SIG-M5 (cell line): ENCODE measurements at places on chromosomes 6 and 20.

GRCh38 chr6:71309656-71310055 is 21.0 kb downstream of the OGFRL1 start:
- no peak for DNase-seq

- DNase-seq, result no peak
Observed at GRCh38 chr6:127186889-127187288, 68.4 kb downstream of the RSPO3 start.

DNA sequence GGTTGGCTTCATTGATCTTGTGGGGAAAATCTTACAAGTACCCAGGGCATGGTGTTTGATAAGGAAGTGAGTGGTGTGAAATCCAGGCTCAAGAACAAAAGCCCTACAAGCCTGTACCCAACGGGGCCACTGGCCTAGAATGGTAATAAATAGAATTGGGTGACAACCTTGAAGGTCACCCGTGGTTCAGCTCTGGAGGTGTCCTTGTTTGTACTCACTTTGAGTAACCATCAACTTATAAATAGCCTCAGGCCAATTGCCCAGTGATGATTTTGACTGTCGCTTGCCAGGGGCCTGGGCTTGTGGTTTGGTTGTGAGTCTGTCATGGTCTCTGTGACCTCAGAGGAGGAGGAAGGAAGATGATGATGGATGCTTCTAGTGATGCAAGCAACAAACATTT is 87.8 kb downstream of the PHACTR3 start:
- DNase-seq, result no peak

- DNase-seq, result no peak
Observed at GRCh38 chr6:100101644-100102043, 107.6 kb upstream of the MCHR2 start.

DNA sequence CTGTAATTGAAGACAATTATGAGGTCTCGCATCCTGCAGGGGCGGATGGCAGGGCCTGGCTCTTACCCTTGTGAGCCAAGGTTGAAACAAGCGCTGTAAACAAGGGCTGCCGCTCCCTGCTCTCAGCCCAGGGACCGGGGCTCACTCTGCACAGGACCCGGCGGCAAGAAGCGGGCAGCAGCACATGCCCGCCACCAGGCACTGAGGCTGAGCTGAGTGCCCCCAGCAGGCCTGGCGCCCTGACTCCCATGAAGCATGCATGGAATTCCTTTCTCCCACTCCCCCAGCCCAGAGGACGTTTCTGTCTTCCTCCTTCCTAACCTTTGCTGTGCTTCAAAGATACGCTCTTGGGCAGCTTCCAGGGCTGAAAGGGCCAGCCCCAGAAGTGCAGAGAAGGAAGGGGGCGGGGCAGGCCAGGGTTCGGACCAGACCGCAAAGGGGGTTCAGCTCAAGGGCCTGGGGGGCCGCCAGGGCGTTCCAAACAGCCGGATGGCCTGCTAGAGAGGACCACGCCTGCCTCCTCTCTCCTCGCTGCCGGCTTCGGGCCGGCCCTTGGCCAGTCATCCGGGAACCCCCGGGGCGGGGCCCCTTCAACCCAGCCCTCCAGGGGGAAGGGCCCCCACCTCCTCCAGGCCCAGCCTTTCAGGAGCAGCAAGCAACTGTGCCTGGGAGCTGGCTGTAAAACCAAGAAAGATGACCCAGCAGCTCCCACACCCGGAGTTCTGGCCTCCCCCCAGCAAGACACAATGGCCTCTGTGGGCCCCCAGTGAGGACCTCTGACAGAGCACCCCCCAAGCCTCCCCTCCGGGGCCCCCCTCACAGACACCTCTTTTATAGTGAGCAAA is 109.9 kb downstream of the NOL4L start:
- DNase-seq, result no peak

DNA sequence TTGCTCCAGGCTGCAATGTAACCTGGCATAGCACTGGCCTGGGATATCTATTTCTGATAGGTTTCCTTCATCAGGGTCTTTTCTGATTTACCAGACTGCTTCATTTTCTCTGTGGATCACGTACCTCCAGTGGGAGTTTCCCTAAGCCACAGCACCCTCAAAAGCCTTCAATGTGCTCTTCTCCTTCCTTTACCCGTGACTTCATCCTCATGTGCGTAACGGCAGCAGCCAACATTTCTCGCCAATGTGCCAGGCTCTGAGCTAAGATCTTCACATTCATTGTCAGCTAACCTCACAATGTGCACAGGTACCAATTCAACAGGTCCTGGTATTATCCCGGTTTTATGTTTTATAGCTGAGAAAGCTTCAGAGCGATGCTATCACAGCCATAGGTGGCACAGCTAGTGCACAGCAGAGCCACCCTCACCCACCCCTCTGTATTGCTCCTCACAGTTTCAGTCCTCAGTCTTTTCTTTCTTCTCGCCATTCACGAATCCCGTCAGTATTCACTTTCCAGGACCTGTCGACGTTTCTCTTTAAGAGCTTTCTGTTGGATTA is 58.2 kb downstream of the TNFAIP3 start:
- DNase-seq, result no peak

DNA sequence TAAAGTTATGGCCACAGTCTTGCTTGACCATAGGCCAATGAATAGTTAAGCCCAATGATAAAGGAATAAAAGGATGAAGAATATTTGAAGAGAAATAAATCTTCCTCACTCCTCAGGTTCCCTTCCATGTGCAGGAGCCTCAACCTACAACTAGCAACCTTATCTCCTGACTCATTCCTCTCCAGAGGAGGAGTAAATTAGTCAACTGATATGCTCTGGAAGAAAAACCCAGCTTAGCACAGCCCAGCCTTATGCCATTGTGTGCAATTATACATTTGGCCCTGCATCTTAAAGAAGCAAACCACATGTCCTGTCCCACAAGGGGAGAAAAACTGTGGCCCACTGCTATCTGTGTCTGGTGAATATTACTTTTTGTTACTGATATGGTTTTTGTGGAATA is 82.1 kb downstream of the PHIP start:
- no peak for DNase-seq

GRCh38 chr20:12748359-12748994 is 260.3 kb upstream of the SPTLC3 start:
- no peak for DNase-seq

DNA sequence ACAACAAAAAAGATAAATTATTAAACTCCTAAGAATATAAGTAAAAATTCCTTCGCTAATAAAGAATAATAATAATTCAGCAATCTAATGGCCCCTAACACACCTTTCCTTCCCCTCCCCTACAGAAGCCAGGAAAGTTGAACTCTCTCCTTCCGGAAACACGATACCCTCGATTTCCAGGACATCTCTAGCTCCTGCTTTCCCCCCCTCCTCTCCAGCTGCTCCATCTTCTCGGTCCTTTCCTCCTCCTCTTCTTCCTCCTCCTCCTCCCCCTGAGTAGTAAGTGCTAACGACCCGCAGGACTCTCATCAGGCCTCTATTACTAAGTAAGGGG is 603 bp downstream of the TASP1 start:
- DNase-seq, result no peak

DNA sequence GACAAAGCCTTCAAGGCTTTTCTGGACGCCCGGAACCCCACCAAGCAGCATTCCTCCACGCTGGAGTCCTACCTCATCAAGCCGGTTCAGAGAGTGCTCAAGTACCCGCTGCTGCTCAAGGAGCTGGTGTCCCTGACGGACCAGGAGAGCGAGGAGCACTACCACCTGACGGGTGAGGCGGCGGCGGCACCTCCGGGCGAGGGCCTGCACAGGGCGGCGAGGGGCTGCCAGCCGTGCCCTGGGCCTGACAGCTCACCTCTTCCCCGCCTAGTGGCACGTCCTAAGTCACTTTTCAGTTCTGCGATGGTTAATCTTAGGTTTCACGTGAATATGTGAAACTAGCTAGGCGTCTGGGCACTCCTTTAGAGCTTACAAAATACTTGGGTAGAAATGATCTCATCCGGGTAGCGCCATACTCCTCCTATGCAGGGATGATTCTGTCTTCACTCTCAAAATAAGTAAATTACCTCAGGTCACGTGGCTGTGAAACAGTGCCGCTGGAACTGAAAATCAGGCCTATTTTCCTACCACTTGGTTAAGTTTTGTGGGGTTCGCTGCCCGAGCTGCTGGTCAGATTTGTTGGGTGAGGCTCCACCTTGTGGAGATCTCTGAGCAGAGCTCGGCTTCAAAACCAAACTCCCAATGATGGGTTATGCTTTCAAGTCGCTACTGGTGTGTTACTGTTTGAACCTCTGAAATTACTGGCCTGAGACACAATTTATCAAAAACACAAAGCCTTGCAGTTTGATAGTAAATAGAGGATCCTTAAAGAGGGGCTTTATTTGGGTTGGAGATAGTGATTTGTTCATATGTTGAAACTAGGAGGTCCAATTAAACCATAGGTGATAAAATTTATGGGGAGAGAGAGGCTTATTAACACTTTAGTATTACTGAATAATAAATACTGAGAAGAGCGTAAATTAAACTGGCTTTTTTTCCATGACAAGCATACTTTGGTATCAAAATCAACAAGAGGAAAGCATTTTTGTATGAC is 15.5 kb upstream of the CLDN20 start:
- DNase-seq, result no peak

DNA sequence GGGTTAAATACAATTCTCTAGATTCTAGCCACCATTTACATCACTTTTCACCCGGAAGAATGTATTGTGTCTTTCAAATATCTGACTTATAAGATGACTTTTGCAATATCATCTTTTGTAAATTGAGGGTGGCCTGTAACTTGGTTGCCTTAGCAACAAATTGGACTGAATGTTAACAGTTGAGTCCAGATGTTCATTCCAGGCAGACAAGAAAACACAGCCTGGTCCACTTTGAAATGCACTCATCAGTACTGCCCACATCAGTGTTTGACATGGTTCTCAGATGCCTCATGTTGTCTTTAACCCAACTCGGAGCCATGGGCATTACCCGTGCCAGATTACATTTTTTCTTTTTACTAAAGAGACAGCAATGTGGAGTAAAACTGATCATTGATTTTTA is 781.6 kb upstream of the CHD6 start:
- no peak for DNase-seq

GRCh38 chr6:122878796-122879195 is 89.7 kb downstream of the SMPDL3A start:
- no peak for DNase-seq

DNA sequence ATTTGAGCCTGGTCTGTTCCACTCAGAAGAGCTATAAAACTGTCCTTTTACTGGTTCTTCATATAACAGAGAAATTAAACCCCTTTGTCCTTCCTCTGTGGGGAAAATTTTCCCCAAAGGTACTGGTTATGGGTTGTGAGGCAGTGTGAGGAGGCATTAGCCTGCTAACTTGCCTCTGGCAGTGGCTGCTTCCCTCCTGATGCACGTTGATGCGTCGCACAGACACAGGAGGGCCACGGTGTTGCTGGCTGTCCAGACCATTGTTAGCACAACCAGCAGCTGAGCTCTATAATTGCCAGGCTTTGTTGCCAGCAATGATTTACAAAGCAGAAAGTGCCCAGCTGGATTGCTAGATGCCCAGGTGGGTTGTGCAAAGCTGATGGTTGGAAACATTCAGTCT is 10.1 kb downstream of the AAR2 start:
- no peak for DNase-seq

DNA sequence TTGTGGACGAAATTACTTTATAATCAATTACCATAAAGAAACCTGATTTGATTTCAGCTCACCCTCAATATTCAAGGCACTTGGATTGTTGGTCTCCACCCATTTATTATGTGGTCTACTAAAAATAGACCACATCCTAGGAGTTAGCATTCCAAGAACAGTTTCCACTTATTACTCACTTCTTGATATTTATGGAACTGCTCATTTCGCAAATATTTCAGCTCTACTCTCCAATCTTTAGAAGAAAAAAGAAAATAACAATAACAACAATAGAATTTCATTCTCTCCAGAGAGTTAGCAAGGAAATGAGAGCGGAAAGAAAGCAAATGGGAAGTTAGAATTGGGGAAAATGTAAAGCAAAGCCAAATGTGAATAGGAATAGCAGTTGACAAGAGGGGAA is 26.2 kb upstream of the HDAC2 start:
- no peak for DNase-seq

- DNase-seq, result no peak
Observed at GRCh38 chr6:54254886-54255285, 53.4 kb upstream of the TINAG start.

- DNase-seq, result no peak
Observed at GRCh38 chr20:53800883-53801604, 207.4 kb upstream of the ZNF217 start.

GRCh38 chr6:6351511-6352025 is 31.1 kb upstream of the F13A1 start:
- DNase-seq, result no peak

GRCh38 chr6:68976260-68976659 is 341.2 kb downstream of the ADGRB3 start:
- DNase-seq, result no peak

DNA sequence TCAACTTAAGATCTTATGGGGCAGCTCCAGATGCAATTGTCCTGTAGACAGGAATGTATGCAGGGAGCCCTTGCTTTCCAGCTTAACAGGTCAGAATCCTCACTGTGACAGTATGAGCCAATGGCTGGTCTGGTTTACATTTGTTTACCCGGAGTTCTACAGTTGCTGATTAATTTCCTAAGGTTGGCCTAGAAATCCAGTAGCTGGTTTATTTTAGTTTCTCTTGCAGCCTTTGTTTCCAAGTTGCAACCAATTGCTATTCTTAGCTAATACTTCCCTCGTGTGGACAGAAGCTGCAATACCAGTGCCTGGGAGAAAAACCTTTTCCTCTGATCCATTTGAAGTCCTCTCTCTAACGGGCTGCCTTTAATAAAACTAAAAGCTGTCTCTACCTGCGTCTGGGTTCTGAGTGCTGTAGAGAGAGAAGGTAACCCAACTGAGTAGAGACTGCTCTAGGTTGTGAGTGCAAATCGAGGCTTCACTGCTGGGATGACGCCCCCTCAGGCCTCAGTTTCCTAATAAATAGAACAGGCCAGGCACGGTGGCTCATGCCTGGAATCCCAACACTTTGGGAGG is 45.9 kb downstream of the ZNF217 start:
- DNase-seq, result no peak

GRCh38 chr6:99607416-99608036 is 893 bp downstream of the PRDM13 start:
- DNase-seq, result no peak

DNA sequence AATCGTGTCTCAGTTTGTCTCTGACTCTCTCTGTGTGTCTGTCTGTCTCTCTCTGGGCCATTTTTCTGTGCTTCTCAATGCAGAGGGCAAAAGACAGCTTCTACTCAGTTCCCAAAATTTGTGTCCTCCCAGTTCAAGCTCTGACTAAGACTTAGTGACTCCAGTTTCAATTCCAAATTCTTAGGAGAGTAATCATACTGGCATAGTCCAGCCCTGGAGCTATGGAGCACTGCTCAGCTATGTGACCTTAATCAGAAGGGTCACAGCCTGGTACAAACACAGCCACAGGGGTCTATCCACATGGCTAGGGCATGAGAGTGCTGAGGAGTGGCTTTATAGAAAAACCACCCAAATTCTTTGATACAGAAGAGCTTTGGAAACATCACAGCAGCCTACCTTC is 91.9 kb downstream of the FOXF2 start:
- no peak for DNase-seq

- no peak for DNase-seq
Observed at GRCh38 chr6:65450451-65450850, 256.6 kb downstream of the EYS start.

DNA sequence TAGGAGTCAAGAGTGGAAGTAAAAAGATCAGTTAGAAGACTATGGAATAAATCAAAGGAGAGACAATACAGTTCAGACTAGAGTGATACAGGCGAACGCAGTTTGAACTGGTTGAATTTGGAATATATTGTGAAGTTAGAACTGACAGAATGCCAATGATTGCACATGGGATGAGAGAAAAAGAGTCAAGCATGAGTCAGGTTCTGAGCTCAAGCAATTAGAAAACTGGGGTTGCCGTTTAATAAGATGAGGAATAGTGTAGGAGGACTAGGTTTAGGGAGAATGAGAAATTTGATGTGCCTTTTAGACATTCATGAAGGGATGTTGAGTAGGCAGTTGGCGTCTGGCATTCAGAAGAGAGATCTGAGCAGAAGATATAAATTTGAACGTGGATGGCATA is 8.0 kb downstream of the RNF217 start:
- DNase-seq, result no peak
